ENCODE measurements at places on chromosomes 1 and 21.

DNA sequence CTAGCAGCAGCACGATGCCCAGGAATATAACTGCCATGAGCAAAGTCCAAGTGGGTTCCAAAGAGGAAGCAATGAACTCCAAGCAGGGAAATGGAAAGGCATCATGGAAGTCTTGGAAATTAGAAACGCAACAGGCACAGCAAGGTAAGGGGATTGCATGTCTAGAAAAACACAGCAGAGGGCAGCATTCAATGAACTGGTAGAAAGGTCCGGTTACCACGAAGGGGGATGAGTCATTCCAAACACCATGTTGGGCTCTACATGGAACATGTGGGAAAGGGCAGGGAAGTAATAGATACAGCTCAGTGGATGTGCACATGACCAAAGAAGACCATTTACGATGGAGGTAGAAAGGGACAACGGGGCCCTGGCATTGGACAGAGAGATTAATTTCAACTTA lies 36.4 kb downstream of the RXRG start:
- DNase-seq = peak; percentile 56

GRCh38 chr1:242586360-242586680 lies 61.8 kb upstream of the PLD5 start:
- DNase-seq = no peak

DNA sequence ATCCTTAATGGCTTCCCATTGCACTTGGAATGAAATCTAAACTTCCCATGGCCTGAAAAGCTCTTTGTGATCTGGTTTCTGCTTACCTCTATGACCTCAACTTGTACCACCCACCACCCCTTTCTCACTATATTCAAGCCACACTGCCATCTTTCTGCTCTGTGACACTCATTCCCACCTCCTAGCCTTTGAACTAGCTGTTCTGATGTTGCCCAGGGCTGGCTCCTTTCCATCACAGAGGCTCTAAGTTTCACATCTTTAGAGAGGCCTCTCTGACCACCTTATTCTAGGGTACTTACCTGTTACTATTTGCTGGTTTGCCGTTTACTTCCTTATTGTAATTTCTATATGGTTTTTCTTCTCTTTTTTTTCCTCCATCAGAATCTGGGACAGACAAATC lies 4.2 kb downstream of the MPZL1 start:
- no peak for DNase-seq

DNA sequence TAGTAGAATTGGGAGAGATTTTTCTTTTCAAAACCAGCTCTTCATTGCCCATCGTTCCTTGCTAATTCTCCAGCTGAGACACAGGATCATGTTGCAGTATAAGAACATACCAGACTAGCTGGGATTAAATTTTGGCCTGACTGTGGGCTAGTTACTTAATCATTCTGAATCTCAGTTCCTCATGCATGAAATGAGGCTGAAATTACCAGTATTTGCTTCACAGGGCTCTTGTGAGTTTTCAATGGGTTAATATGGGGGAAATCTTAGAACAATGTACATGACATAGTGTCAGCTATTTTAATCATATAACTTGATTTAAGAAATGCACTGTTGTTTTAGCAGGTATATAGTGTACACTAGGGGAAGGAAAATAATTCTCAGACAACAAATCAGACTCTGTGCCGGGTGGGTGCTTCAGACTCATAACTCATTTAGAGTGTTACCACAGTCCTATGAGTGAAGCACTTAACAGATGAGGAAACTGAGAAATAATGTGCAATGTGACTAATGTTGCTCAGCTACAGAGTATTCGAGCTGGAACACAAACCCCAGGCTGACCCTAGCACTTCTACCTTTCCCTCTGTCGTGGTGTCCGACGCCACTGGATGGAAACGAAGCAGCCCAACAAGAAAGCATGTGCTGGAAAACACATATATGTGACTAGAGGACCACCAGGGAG lies 137.6 kb upstream of the SGIP1 start:
- no peak for DNase-seq

GRCh38 chr1:47031585-47031984 lies 8.1 kb downstream of the CYP4X1 start:
- DNase-seq = no peak

DNA sequence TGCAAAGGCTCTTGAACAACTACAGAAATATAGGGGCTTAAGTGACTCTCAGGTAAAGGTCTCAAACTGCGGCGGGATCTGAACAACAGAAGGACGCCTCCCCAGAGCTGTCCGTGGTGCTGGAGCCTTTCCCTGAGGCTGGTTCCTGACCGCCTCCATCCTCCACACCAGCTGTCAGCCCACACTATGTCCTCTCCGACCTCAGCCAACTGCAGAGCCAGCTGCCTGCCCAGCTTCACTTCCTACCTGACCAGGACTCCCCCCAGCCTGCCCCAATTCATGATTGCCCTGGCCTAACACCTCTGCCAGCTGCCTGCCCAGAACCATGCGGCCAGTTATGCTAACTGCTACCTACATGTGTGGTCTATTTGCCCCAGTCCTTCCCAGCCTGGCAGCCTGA lies 63.6 kb upstream of the ZC3H12A start:
- DNase-seq = no peak

DNA sequence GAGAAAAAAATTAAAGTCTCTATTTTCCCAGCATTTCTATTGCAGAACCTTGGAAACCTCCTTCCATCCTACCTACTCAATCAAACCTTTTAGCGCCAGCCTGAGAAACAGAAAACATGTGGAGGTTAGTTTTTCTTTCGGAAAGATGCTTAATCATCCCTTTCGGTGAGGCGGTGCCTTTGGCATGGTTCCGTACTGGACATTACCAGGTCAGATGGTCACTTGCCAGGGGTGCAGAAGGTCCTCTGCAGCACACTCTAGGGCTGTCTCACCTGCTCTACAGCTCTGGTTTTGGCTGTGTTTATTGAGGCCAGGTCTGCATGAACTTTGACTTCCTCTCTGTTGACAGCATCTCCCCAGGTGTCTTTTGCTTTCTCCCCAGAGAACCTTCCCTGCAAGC lies 121.5 kb downstream of the PLD5 start:
- DNase-seq = no peak

DNA sequence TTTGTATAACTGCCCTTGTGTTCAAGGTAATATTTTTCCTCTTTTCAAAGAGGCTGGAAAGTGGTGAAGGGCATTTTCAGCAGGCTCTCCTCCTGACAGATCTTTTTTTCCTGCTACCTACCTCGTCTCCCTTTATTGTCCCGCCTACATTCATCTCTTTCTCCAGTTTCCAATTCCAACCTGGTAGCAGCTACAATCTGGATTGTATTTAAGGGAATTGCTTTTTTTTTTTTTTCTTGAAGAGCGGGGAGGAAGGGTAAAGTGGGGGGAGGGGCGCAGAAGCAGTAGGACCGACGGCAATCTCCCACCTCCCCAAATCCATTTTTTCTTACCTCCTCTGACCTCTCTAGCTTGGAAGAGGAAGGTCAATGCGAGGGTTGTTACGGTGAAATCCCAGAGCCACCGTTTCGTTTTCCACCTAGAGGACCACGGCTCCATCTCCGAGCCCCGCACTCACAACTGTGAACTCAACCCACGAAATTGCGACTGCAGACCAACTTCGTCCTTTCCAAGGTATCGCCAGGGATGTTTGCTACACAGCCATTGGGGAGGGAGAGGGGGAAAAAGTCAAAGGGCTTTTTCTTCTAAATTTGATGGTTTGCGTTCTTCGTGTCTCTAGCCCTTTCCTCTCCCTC lies 464 bp downstream of the COL11A1 start:
- DNase-seq = no peak

DNA sequence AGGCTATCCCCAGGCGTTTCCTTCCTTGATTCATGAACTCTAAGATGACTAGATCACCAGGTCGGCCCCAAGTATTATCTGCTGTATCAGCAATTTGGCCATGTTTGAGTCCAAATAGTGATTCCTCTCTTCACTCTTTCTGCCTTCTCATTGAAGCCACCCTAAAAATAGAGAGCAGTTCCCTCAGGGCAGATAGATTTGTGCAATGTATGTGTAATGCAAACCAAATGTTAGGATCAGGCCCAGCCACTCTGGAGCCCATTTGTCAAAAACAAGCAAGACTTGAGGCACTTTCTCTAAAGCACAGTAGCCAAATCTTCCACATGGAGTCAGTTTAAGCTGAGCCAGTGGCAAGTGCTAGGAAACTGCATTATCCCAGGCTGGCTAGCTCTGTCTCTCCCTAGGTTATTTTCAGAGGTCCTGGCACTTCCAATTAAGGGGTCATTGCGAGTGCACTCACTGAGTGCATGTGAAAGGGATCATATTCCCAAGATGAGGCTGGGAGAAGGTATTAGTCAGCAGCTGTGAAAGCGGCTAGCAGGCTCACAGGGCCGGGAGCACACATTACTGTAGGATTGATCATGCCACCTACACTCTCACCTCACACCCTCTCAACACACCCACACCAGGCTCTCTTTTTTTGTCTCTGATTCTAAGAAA lies 97.9 kb upstream of the RAB3GAP2 start:
- DNase-seq = peak; percentile 16

GRCh38 chr1:46689356-46689755 lies 17.7 kb downstream of the TEX38 start:
- no peak for DNase-seq

DNA sequence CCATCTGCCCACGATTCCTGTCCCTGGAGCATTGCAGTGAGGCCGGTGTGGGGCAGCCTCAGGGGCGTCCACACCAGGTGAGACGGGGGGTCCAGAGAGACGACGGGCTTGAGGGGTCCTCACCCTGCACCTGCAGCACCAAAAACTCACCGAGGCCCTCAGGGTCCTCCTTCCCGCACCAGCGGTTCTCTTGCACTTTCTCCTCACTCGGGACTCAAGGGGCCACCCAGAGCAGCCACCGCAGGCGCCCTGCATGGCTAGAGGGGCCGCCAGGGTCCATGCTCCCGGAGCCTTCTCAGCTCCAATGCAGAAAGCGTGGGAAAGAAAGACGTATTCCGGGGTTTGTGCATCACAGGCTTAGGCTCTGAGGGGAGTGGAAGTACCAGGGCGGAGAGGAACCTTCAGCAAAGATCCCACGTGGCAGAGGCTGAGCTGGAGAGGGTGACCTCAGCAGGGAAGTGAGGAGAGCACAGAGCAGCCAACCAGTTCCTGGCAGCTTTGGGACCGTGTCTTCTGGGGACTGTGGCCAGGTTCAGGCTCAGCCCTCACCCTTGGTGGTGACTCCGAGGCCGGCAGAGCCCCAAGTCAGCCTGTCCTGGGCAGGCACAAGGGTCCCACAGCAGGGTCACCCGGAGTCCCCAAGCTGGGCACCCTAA lies 19.5 kb upstream of the COL6A2 start:
- no peak for DNase-seq

DNA sequence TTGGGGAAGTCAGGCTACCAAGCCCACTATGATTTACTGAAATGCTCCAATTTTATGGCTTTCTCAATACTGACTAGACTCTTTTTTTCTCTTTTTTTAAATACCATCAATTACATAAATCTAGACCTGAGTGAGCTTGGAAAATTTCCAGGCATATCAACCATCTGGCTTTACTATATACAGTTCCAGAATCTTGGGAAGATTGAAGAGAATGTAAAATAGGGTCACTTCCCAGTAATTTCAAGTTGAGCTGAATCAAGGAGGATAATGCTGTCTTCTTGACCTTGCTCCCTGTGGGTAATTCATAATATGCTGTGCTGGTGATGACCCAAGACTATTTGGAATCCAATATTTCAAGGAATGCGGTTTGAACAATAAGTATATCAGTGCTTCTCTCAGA lies 108.1 kb downstream of the MAP3K21 start:
- DNase-seq = no peak

DNA sequence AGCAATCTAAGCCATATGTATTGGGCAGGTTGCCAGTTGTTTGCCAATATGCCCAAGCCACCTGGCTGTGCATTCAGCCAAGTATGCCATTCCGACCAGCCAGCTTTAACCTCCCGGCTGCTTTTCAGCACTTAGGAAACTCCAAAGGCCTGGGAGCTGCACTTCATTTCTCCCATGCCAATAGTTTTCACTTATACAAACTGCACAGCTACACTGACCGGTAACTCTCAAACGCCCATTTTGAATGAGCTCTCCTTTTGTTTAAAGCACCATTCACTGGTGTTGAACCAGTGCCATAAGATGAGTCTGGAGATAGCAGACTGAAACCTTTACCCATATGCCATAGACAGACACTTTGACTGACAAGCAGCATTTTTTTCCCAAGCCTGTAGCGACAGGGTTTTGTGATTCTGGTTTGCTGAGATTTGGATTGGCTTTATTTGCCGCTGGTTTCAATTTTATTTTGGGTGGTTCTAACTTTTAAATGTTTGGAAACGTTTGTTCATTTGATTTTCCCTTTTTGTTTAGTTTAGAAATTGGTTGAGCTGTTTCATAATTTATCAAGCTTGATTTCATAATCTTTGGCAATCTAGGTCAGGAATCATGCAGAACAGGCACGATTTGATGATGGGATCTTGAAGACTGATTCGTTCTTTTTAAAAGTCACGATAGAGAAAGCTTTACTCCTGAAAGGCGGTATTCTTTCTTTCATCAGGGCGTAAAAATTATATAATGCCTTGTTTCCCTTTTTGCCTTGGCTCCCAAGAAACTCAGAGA lies 144.6 kb downstream of the NFIA start:
- DNase-seq = peak; percentile 79

GRCh38 chr1:84855691-84856630 lies 37.0 kb downstream of the LPAR3 start:
- no peak for DNase-seq

- no peak for DNase-seq
Measured at GRCh38 chr1:226533220-226533619, 15.3 kb upstream of the STUM start.

GRCh38 chr1:156773607-156774006 lies 6.3 kb downstream of the PRCC start:
- DNase-seq = no peak

- no peak for DNase-seq
Measured at GRCh38 chr1:178528953-178529335, 16.0 kb downstream of the TEX35 start.

- no peak for DNase-seq
Measured at GRCh38 chr1:159008744-159009188, 941 bp upstream of the IFI16 start.

- no peak for DNase-seq
Measured at GRCh38 chr1:201912832-201913231, 24.1 kb downstream of the SHISA4 start.

GRCh38 chr1:197174818-197175217 lies 28.3 kb upstream of the ASPM start:
- no peak for DNase-seq

- DNase-seq = no peak
Measured at GRCh38 chr1:87240661-87241285, 87.9 kb upstream of the LMO4 start.

DNA sequence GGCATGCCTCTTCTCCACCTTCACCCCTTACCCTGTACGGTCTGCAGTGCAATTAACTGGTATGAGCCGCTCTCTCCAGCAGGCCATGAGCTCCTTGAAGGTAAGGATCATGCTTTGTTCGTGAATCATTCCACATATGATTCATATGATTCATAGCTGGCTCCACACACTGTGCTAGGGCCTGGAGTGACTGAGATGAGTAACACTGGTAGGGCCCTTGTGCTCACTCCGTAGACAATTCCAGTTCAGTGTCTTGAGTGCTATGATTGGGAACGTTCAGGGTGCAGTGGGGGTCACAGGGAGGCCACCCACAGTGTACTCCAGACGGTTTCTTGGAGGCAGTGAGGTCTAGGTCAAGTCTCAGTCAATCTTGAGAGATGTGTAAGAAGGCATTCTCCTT lies 239.8 kb downstream of the LMX1A start:
- DNase-seq = no peak

GRCh38 chr1:224880593-224881307 lies 48.7 kb upstream of the DNAH14 start:
- DNase-seq = no peak

- DNase-seq = no peak
Measured at GRCh38 chr1:30331415-30332065, 391.8 kb downstream of the MATN1 start.

- no peak for DNase-seq
Measured at GRCh38 chr1:226960256-226960655, 20.2 kb downstream of the COQ8A start.
